ENCODE measurements at places on chromosomes 13 and 19. TPM values are rescaled to one million over a fixed set of nuclear protein-coding genes. Genes with fewer than 3 reads are reported as not detected.

DNA sequence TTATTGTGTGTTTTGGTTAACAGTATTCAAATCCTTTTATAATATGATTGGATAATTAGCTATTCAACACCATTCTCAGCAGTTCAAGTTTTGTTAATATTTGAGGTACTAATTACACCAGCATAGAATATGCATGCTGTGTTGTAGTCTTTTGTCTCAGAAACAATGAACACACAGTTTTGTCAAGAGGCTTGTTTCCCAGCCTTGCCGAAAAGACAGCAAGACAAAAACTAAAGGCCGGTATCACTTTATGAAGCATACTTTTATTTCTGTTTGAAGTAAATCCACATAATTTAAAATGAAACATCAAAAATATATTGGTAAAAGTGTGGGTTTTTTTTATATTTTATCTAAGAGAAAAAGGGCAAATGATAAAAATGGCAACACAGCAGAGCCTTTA, 7.5 kb downstream of the GPR180 start:
- DNase-seq = no peak

DNA sequence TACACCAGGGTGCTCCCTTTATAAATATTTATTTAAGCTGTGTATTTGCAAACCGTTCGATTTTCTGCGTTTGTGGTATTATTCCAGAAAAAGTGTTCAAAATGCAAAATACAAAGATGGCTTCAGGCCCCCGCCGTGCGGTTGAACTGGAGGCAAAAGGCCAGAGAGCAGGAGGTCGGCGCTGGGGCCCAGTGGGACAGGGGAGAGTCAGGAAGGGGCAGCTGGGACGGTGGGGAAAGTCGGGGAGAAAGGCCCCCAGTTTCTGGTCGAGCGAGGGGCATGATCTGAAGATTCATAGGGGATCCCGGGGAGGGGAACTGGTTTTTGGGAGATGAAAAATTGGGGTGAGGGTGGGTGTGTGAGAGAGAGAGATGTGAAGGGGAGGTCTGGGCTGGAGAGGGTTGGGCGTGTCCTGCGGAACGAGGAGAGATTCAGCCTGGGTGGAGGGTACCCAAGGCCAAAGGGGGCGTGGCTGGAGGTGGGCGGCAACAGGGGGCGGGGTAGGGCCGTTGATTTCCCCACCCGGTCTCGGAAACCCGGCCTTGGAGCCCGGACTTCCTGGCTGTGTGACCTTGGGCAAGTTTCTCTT, 678 bp downstream of the ISOC2 start:
- peak; percentile 91 for DNase-seq

DNA sequence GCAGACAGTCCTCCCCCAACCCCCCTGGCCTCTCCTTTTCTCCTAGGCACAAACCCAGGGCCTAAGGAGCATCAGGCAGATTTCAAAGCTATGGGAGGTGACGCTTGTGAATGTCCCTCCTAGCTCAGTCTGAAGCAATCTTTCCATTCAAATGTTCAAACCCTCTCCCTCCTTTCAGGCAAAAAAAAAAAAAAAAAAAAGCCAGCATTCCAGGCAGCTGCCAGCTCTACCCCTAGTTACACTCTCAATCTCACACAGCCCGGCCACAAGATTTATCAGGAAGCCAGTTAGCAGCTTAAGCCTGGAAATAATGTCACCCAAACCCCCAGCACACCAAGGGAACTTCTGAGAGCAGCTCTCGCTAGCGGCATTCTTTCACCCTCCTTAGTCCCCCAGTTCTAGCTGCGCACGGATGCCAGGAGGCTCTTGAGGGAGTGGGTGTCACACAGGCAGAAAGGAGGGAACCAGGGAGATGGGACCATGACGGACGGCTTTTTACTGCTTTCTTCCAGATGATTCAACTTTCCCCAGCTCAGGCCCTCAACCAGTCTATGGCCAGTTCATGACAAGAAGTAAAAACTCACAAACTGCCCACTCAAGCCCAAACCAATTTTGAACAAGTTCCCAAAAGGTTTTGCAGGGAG, 6.3 kb downstream of the SH3GL1 start:
- DNase-seq = no peak

- DNase-seq = no peak
Measured at GRCh38 chr13:62920159-62920558, 1504.5 kb upstream of the PCDH20 start.

GRCh38 chr13:46516599-46517338, 36.2 kb upstream of the LRCH1 start:
- no peak for DNase-seq

DNA sequence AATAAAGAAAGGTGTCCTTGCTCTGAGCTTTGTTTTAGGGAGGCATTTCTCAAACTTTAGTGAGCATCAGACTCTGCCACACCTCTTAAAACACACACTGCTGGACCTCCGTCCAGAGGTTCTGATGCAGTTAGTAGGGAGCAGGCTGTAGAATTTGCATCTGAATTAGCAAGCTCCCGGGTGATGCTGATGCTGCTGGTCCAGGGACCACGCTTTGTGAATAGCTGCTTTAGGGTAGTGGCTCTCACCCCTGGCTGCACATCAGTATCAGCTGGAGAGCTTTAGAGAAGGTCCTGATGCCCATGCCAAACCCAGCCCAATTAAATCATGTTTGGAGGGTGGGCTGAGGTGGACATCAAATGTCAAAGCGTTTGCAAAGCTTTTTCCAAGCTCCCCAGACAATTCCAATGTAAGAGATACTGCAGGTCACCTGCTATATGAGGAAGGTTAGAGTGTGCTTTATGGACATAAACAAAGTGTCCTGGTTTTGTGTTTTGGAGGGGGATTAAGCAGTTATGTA, 3.6 kb downstream of the HTR2A start:
- DNase-seq = no peak

- DNase-seq = peak; percentile 13
Measured at GRCh38 chr13:111259058-111259457, 61.4 kb upstream of the TEX29 start.

RAB3A gene
- total RNA-seq = 23.5 TPM

CGB3 gene
- not detected for total RNA-seq

DNA sequence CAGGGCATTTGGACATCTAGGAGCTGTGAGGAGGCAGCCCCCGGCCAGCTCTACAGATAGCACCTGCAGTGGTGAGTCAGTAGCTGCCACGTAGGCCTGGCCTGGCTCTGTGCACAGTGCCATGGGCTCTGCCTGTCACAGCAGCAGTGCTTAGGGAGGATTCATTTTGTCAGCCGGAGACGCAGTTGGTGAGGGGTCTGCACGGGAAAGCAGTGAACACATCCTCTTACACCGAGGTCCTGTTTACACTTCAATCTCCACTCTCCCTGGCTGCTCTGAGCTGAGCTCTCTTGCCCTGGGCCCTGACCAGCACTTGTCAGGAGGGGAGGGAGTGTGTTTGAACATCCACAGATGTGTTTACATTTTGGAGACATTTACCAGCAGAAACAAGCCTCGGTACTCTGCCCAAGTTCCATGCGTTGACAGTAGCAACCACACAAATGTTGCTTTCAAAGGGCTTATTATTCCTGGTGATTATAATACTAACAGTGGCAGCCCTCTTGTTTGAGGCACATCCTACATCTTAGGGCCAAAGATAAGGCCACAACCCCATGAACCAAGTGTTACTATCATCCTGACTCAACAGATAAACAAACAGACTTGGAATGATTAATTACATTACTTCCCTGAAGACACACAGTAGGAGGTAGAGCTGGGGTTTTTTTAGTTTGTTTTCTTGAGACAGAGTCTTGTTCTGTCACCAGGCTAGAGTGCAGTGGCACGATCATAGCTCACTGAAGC, 148.9 kb downstream of the USP12 start:
- no peak for DNase-seq

DNA sequence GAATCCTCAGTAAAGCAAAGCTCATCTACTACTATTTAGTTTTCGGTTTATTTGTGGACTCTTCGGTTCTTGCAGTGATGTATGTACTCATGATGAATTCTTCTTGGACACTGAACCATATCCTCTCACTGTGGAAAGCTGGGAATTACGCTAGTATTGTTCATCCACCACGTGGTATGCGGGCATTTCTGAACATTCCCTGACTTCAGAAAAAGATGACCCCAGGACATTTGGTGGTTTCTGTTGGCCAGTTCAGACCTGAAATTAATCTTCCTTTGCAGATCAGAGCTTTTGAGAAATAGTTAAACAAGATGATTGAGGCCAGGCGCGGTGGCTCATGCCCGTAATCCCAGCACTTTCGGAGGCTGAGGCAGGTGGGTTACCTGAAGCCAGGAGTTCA, 25.3 kb upstream of the FBN3 start:
- DNase-seq = no peak

DNA sequence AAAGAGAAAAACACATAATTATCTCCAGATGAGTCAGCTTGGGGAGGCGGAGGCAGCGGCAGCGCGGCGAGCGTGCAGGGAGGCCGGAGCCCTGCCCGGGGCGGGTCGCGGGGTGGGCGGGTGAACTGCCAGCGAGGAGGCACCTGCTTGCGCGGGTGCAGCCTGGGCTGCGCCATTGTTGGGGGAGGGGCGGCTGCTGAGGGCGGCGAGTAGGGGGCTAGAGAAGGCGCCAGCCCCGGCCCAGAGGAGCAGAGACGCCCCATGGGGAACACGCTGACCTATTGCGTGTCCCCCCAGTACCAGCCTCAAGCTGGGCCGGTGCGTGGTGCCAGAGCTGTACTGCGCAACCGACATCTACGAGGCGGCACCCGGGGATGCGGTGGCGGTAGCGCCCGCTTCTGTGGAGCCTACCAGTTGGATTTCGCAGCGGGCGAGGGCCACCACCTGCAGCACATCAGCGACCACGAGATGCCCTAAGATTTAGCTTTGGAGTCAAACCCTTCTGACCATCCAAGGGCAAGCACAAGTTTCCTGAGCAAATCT, 16.7 kb downstream of the ZNF100 start:
- DNase-seq = no peak

- no peak for DNase-seq
Measured at GRCh38 chr19:35727053-35727955, 9.5 kb downstream of the KMT2B start.

DNA sequence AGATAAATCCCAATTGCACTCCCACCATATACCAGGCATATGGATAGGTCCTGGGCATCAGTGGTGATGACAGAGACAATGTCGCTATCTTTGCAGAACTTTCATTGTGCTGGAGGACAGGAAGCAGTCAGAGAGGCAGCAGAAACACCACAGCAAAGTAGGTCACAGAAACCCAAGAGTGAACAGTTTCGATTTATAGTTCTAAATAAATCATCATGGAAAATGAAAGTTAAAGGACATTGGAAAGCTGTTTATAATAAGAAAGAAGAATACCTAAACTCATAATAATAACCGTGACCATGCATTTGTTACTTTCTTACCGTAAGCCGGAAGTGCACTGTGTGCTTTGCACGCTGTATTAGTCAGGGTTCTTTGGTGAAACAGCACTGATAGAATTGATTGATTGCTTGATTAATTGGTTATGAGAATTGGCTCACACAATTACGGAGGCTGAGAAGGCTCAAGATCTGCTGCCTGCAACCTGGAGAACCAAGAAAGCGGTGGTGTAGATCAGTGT, 38.9 kb downstream of the ALOX5AP start:
- DNase-seq = no peak

LILRA6 gene
- total RNA-seq = 0.39 TPM

FCAR gene
- 0.51 TPM for total RNA-seq

DNA sequence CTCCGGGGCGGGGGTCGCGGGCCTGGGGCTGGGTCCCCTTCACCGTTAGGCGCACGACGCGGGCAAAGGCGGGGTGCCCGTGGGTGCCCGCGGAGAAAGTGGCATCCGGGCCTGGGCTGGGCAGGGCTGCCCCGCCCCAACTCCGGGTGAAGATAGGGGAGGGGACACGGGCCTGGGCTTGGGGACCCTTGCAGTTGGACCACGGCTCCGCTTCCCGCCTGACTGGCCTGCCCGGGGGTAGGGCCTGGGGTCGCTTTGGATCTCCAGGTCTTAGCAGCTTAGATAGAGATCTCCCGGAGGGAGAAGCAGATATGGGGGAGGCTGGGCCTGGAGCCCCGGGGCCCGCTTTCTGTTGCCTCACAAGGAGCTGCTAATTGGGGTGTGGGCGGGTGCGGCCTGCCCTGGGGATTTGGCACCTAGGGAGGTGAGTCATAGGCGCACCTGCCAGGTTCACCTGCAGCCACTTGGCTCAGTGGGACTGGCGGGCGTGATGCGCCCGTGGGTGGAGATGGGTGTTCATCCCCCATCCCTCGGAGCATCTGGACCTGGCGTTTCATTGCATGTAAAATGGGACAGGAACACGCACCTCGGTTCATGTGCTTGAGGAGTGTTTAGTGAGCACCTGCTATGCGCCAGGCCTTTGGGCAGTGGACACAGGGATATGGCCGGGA, 585 bp downstream of the MAP1S start:
- DNase-seq = no peak

DNA sequence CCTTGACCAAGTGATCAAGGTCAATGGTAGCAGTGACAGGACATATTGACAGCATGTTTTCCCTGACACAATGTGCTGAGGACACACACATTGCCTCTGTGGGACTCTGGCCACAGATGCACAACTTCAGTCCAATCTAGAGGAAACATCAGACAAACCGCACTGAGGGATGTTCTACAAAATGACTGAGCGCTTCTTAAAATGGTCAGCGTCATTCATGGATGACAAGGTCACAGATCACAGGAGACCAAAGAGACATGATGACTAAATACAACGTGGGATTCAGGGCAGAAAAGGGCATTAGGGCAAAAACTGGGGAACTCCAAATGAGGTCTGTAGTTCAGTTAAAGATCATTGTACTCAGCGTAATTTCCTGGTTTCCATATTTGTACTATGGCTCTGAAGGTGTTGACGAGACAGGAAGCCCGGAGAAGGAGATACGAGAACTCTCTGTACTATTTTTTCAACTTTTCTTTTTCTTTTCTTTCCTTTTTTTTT, 20.6 kb downstream of the PBX4 start:
- no peak for DNase-seq

ADGRE3 gene
- total RNA-seq = not detected

- DNase-seq = no peak
Measured at GRCh38 chr13:44573790-44574465, 2.2 kb downstream of the TSC22D1 start.

C5AR2 gene
- total RNA-seq = 1.3 TPM

- DNase-seq = no peak
Measured at GRCh38 chr13:73286942-73287620, 228.3 kb downstream of the KLF5 start.

ZNF776 gene
- total RNA-seq = 17.7 TPM

- DNase-seq = peak; percentile 71
Measured at GRCh38 chr19:14528419-14529253, 758 bp upstream of the TECR start.

GRCh38 chr19:37342753-37343152, 28.1 kb upstream of the ZNF527 start:
- no peak for DNase-seq

TEX101 gene
- not detected for total RNA-seq

DNA sequence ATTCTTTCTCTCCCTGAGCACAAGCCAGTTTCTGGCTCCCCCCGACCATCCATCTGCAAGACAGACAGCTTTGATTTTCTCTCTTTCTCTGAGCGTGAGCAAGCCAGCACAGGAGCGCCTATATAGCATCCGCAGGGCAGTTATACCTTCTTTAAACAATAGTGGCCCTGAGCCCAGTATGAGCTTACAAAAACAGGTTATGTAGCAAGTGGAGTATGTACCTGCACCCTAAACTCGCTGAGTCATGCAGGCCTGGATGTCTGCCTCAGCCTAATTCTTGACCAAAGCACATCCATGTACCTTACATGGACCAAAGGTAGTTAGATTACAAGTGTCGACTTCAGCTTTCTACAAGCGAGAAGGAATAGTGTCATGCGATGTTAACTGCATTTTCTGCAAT, 61.7 kb downstream of the RAP2A start:
- no peak for DNase-seq

- DNase-seq = no peak
Measured at GRCh38 chr13:36129539-36129938, 1.6 kb downstream of the DCLK1 start.
